ENCODE measurements at places on chromosomes 7 and 10.

GRCh38 chr10:24382979-24383663, 174.2 kb downstream of the KIAA1217 start:
- no peaks in the 10 kb centered on the region for H3K27me3 ChIP-seq
- no peak for DNase-seq
- no peak overlapping the region for H3K4me3 ChIP-seq
- no peaks in the 10 kb centered on the region for H3K36me3 ChIP-seq

GRCh38 chr7:22561895-22562593, 62.1 kb upstream of the STEAP1B start:
- no peak for DNase-seq
- H3K27me3 ChIP-seq, result no peaks in the 10 kb centered on the region
- no peaks in the 10 kb centered on the region for H3K36me3 ChIP-seq
- H3K4me1 ChIP-seq, result peaks cover 28% of the 10 kb centered on the region
- no peak overlapping the region for H3K27ac ChIP-seq

- no peaks in the 10 kb centered on the region for H3K36me3 ChIP-seq
- no peak overlapping the region for H3K4me3 ChIP-seq
- H3K27me3 ChIP-seq, result no peaks in the 10 kb centered on the region
- peaks cover 9% of the 10 kb centered on the region for H3K4me1 ChIP-seq
- H3K27ac ChIP-seq, result no peak overlapping the region
- no peak for DNase-seq
Measured at GRCh38 chr10:127995939-127996338, 89.0 kb downstream of the PTPRE start.

DNA sequence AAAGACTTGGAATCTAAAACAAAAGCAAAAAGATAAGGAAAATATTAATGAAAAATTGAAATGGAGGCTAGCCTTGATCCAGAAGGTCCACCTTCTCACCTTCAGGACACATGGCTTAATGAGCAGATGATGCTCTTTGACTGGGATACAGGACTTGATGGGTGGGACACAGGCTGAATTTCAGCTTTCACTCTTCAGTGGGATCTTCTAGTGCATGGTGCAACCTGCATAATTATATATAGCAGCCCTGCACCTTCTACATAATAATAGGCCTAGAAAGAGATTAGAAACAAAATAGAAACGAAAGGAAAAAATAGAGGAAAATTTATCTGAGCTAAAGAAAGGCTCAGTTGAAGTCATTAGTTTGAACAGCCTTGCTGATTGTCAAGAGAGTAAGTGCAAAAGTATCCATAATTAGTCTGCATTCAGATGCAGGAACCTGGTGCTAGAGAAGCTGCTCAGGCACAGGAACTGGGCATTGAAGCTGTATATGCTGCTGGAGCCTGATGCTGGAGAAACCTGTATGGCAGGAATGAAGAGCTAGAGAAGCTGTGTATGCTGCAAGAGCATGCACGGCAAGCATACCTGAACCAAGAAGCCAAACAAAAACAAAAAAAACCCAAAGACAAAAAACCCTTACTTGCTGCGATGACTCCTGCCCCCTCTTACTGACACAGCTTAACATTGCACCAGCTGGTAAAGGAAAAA, 19.4 kb downstream of the MKLN1 start:
- DNase-seq, result no peak
- H3K27me3 ChIP-seq, result no peaks in the 10 kb centered on the region
- no peak overlapping the region for H3K4me3 ChIP-seq
- peaks cover 11% of the 10 kb centered on the region for H3K4me1 ChIP-seq

DNA sequence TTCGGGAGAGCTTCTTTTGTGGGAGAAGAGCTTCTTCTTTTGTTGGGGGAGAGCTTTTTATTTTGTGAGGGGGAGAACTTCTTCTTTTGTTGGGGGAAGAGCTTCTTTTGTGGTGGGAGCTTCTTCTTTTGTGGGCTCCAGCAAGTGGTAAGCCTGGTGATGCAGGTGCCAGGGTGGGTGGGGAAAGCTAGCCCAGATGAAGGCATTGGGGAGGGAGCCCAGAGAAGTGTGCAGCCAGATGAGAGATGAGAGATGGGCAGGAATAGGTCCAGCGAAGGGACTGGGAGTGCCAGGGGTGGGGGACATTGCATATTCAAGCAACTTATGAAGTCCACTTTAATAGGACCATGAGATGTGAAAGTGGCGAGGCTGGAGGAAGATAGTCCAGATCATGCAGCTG, 9.7 kb downstream of the ADRA2A start:
- H3K36me3 ChIP-seq, result no peaks in the 10 kb centered on the region
- no peak overlapping the region for H3K27ac ChIP-seq
- no peak for DNase-seq
- H3K4me3 ChIP-seq, result no peak overlapping the region
- no peaks in the 10 kb centered on the region for H3K4me1 ChIP-seq

GRCh38 chr7:25643770-25644394, 415.6 kb upstream of the NPVF start:
- no peaks in the 10 kb centered on the region for H3K4me1 ChIP-seq
- H3K27ac ChIP-seq, result no peak overlapping the region
- no peak overlapping the region for H3K4me3 ChIP-seq
- no peaks in the 10 kb centered on the region for H3K36me3 ChIP-seq

DNA sequence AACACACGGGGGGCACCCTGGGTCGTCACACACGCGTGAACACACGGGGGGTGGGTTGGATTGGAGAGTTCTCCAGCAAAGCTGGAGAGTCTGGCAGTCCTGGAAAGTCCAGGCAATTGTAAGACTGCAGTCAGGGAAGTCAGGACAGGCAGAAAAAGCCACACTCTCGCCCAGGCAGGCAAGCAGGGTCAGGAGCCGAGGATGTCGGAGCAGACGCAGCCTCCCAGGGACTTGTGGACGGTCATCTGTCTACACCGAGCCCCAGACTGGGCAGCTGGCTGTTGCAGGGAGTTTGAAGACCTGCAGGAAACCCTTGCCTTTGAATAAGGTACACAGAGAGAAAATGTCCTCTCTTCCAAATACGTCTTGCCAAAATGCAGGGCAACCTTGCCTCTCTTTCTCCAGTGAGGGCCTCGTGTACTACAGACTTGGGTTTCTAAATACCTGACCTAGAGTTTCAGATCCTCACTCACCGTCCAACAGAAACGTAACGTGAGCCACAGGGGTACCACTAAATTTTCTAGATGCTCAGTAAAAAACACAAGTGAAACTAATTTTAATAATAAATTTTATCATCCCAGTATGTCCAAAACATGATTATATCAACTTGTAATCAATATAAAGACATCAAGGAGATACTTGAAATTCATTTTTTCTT, 176.7 kb downstream of the ADARB2 start:
- H3K4me3 ChIP-seq, result no peak overlapping the region
- H3K27ac ChIP-seq, result no peak overlapping the region
- H3K27me3 ChIP-seq, result no peaks in the 10 kb centered on the region
- no peaks in the 10 kb centered on the region for H3K36me3 ChIP-seq

DNA sequence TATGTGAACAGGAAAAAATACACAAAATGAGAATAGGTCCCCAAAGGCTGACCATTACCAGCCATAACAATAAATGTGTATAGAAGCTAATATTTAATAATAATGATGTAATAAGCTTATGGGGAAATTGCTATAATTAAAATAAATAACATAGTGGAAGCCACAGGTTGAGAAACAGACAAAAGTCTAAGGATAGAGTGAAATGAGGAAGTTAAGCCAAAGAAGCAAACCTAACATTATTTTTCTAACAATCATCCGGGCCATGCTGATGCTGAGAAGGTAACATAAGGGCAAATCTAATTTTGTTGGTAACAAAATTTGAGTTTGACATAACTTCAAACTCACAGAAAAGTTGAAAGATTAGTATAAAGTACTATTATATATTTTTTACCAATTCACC, 115.9 kb downstream of the MICU1 start:
- H3K4me3 ChIP-seq, result no peak overlapping the region
- DNase-seq, result no peak
- no peaks in the 10 kb centered on the region for H3K4me1 ChIP-seq
- peaks cover 5% of the 10 kb centered on the region for H3K36me3 ChIP-seq

DNA sequence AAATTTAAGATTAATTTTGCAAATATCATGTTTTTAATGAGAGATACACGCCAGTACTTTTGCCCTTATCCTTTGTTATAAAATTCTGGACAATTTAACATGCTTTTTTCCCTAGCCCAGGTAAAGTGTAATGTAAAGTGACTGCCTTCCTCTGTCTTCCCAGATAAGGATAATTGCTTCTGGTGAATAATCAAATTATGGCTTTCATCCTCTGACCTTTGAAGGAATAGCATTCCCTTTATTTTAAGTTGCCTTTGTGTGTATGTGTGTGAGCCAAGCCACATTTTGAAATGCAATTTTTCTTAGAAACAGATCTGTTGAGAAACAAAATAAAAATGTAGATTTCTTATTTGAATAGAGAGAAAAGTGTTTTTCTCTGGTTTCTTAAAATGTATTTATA, 107.5 kb downstream of the ADAM22 start:
- no peaks in the 10 kb centered on the region for H3K4me1 ChIP-seq
- H3K36me3 ChIP-seq, result no peaks in the 10 kb centered on the region
- no peak overlapping the region for H3K27ac ChIP-seq
- H3K27me3 ChIP-seq, result no peaks in the 10 kb centered on the region
- H3K4me3 ChIP-seq, result no peak overlapping the region
- no peak for DNase-seq

- H3K27me3 ChIP-seq, result peaks cover 34% of the 10 kb centered on the region
- H3K4me3 ChIP-seq, result no peak overlapping the region
- no peak for DNase-seq
- H3K27ac ChIP-seq, result no peak overlapping the region
- no peaks in the 10 kb centered on the region for H3K36me3 ChIP-seq
Measured at GRCh38 chr7:157004521-157005455, 5.7 kb downstream of the MNX1 start.

DNA sequence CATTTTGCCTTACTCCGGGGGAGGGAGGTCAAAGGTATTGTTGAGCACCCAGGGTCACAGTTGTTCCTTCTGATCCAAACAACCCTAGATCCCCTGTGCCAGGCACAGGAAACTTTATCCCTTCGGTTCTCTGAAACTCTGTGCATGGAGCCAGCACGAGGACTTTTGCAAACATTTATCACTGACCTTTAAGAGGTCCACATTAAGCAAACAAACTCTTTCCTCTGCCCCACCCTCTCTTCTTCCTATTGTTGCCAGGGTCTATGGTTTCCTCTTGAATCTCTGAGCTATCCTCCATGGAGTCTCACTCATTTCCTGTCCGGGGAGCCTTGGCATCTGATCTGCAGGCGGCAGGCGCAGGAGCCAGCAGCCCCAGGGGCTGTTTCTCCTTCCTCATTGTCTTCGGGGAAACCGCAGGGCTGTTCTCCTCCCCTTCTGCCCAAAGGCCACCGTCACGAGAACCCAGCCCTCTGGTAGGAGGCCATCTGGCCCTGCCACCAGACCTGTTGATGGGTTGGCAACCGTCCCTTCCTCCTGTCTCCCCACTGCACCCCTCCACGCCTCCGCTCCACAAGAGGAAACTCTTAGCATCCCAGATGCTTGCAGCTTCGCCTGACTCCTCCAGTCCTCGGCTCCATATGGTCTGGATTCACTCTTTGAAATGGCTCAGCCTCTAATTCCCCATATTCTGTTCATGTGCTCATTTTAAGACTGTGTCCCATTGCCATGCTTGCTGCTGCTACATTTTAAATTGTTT, 327.3 kb upstream of the NRP1 start:
- no peaks in the 10 kb centered on the region for H3K36me3 ChIP-seq
- no peak overlapping the region for H3K27ac ChIP-seq
- no peak overlapping the region for H3K4me3 ChIP-seq
- H3K4me1 ChIP-seq, result no peaks in the 10 kb centered on the region

DNA sequence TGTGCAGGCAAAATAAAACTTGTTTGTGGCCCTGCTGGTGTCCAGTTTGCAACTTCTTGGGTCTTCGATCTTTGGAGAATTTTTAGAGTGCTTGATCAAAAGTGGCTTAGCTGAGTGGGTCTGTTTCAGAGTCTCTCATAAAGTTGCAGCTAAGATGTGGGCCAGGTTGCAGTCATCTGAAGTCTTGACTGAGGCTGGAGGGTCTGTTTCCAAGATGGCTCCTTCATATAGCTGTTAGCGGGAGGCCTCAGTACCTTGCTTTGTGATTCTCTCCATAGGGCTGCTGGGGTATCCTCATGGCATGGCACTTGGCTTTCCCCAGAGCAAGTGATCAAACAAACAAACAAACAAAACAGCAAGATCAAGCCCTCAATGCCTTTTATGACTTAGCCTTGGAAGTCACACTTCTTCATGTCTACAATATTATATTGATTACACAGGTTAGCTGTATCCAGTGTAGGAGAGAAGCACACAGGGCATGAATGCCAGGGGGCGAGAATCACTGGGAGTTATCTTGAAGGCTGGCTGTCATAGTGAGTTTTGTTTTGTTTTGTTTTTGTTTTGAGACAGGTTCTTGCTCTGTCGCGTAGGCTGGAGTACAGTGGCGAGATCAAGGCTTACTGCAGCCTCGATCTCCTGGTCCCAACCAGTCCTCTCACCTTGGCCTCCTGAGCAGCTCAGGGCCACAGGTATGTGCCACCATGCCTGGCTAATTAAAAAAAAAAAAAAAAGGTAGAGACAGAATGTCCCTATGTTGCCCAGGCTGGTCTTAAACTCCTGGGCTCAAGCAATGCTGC, 10.2 kb downstream of the CYP26A1 start:
- no peaks in the 10 kb centered on the region for H3K4me1 ChIP-seq
- H3K27ac ChIP-seq, result no peak overlapping the region
- no peak for DNase-seq
- no peaks in the 10 kb centered on the region for H3K36me3 ChIP-seq
- no peak overlapping the region for H3K4me3 ChIP-seq
- H3K27me3 ChIP-seq, result peaks cover 13% of the 10 kb centered on the region

DNA sequence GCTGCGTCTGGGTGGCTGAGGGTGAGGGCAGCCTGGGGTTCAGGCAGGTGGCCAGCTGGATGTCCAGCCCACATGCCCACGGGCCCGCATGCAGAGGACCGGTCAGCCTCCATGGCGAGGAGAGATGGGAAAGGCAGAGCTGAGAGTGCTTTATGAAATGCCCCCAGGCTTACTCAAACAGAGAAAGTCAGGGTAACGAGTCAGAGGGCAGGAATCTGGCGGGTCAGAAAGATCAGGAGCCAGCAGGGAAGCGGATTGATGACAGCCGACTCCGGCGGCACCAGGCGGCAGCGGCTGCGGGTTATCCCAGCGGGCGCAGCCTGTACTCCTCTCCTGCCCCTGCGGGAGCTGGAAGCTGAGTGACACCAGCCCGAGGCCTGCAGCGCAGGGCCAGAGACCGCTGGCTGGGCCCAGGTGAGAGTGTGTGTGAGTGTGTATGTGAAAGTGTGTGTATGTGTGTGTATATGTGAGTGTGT, 13.4 kb downstream of the SLC13A4 start:
- no peak overlapping the region for H3K27ac ChIP-seq
- H3K4me3 ChIP-seq, result no peak overlapping the region
- no peaks in the 10 kb centered on the region for H3K36me3 ChIP-seq
- no peaks in the 10 kb centered on the region for H3K27me3 ChIP-seq
- no peak for DNase-seq
